ENCODE measurements at places on chromosomes 6 and 20.

GRCh38 chr6:160247457-160247883 is 11.2 kb downstream of the SLC22A2 start:
- peak; percentile 32 for DNase-seq

DNA sequence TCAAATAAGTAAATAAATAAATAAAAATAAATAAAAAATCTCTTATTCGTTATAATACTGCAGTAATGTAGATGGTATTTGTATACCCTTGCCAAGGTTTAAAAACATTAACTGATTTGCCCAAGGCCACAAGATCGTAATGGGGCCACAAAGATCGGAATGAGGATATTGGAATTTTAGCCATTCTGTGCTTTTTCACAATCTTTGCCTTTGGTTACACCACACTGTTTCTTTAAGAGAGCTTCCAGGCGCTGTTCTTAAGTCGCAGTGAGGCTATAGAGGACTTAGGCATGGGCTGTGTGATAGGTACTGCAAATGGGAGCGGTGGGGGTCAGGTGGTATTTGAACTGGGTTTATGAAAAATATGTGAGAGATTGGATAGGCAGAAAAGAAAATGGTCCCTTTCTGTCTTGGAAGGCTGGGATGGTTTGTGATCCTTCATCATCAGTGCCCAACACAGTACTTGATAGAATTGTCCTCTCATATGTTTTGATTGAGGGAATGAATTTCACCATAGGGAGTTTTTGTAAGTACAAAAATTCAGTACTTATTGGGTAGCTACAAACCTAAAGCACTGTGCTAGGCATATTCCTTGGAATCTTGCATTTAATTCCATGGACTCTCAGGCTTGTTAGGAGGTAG is 1.4 kb downstream of the NUS1 start:
- no peak for DNase-seq

- DNase-seq = no peak
Observed at GRCh38 chr6:150026976-150027805, 1.9 kb upstream of the RAET1L start.

GRCh38 chr6:16216501-16217155 is 21.8 kb upstream of the GMPR start:
- DNase-seq = no peak

DNA sequence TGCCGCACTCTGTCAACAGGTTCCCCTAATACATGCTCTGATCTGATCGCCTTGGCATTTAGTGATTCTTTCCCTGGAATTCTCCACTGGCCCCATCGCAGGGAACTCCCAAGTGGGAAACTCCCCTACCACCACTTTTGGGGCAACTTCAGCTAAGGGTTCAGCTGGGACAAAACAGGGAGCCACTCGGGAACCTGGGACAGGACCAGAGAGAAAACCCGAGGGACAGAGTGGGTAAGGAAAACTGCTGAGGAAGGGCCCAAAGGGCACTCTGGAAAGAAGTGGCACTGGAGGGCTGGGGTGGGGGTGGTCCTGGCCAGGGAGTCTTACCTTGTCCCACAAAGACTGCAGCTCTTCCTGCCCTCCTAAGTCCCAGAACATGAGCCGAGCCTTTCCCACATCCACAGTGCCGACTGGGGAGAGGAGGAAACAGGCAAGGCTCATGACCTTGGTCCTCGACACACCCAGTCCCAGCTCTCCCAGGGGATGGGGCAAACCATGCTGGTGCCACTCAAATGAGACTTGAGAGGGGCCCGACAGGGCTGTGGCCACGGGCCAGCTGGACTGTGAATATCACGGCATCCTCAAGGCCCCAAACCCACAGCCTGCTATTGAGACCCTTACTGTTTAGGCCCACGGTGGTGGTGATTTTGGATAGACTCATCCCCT is 1.6 kb downstream of the ARFRP1 start:
- no peak for DNase-seq

GRCh38 chr6:26366504-26366903 is 1.5 kb downstream of the BTN3A2 start:
- DNase-seq = no peak
